ENCODE measurements at places on chromosomes 7 and 10.

- H3K27ac ChIP-seq, result no peak overlapping the region
- H3K36me3 ChIP-seq, result no peaks in the 10 kb centered on the region
- H3K4me1 ChIP-seq, result no peaks in the 10 kb centered on the region
- no peaks in the 10 kb centered on the region for H3K27me3 ChIP-seq
- H3K4me3 ChIP-seq, result no peak overlapping the region
Observed at GRCh38 chr10:19421674-19422073, 373.1 kb downstream of the MALRD1 start.

DNA sequence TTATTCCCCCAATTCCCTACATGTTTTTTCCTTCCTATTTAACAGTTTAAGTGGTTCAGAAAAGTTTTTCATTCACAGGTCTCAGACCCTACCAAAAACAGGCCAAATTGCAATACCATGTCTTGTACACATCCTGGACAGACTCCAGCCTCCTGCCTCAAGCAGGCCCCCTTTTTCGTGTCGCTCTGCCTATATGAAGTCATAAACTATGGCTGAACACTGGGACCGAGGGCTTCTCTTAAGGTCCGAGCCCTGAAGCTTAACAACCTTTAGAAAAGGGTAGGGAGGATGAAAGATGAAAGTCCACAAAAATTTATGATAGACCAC lies 1.4 kb downstream of the FBXW4 start:
- H3K4me3 ChIP-seq, result peak overlapping the region; percentile 85
- H3K27ac ChIP-seq, result peak overlapping the region; percentile 92
- peaks cover 4% of the 10 kb centered on the region for H3K4me1 ChIP-seq
- H3K36me3 ChIP-seq, result no peaks in the 10 kb centered on the region
- H3K27me3 ChIP-seq, result no peaks in the 10 kb centered on the region

- H3K36me3 ChIP-seq, result peaks cover 29% of the 10 kb centered on the region
- no peaks in the 10 kb centered on the region for H3K27me3 ChIP-seq
- H3K27ac ChIP-seq, result no peak overlapping the region
- H3K4me1 ChIP-seq, result no peaks in the 10 kb centered on the region
- DNase-seq, result no peak
Observed at GRCh38 chr10:73478636-73479035, 17.2 kb downstream of the PPP3CB start.

DNA sequence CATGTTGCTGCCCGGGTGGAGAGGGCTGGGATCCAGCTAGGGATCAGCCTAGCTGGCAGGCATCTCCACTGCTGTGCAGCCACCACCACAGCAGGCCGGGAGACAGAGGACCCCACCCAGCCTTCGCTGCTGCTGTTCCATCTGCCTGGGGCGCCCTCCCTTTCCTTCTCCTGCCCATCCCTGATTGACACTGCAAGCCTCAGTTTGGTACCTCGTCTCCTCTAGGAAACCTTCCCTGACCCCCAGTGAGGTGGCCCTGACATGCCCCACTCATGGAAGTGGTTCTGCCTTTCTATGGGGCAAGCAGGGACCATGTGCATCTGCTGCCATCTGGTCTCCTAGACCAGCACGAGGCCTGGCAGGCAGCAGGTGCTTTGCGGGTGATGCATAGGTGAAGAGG lies 30.4 kb upstream of the DPYSL4 start:
- H3K27me3 ChIP-seq, result no peaks in the 10 kb centered on the region
- H3K4me3 ChIP-seq, result no peak overlapping the region
- no peak overlapping the region for H3K27ac ChIP-seq
- DNase-seq, result no peak
- no peaks in the 10 kb centered on the region for H3K36me3 ChIP-seq
- H3K4me1 ChIP-seq, result no peaks in the 10 kb centered on the region

- peak overlapping the region; percentile 70 for H3K4me3 ChIP-seq
- peak; percentile 77 for DNase-seq
- no peaks in the 10 kb centered on the region for H3K27me3 ChIP-seq
- no peaks in the 10 kb centered on the region for H3K4me1 ChIP-seq
- no peaks in the 10 kb centered on the region for H3K36me3 ChIP-seq
Observed at GRCh38 chr10:30433306-30433729, 666 bp upstream of the MAP3K8 start.

DNA sequence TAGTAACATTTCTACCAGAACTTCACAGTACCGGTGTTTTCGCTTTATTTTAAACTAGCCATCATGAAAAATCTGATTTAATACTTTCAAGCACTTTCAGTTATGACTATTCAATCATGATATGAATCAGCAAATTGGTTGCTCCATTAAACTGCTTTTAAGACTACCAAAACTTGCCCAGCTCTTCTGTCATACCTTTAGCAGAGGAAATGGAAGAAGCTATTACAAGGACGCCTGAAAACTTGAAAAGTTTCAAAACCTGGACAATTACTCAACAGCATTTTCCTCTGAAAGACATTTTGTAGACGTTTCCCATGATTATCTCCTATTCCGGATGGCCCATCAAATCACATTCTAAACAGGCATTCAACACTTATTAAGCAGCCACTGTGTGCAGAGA lies 2.0 kb downstream of the JAZF1 start:
- DNase-seq, result no peak
- no peaks in the 10 kb centered on the region for H3K4me1 ChIP-seq
- H3K27me3 ChIP-seq, result no peaks in the 10 kb centered on the region
- no peak overlapping the region for H3K27ac ChIP-seq
- peak overlapping the region; percentile 76 for H3K4me3 ChIP-seq

DNA sequence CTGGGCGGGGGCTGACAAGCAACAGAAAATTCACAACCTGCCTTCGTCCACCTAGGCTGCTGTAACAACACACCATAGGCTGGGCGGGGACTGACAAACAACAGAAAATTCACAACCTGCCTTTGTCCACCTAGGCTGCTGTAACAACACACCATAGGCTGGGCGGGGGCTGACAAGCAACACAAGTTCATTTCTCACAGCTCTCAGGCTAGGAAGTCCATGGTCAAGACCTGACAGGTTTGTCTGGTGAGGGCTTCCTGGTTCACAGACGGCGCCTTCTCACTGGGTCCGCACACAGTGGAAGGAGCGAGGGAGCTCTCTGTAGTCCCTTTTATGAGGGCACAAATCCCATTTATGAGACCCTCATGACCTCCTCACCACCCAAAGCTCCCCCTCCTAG lies 52.2 kb downstream of the DIP2C start:
- no peaks in the 10 kb centered on the region for H3K27me3 ChIP-seq
- H3K4me1 ChIP-seq, result no peaks in the 10 kb centered on the region
- no peak overlapping the region for H3K27ac ChIP-seq
- DNase-seq, result no peak
- H3K36me3 ChIP-seq, result no peaks in the 10 kb centered on the region
